ENCODE measurements at places on chromosomes 3 and 15. TPM values are rescaled to one million over a fixed set of nuclear protein-coding genes. Genes with fewer than 3 reads are reported as not detected.
A peak's percentile ranks its signal among the peaks of the same experiment; 100 is the strongest.

DNA sequence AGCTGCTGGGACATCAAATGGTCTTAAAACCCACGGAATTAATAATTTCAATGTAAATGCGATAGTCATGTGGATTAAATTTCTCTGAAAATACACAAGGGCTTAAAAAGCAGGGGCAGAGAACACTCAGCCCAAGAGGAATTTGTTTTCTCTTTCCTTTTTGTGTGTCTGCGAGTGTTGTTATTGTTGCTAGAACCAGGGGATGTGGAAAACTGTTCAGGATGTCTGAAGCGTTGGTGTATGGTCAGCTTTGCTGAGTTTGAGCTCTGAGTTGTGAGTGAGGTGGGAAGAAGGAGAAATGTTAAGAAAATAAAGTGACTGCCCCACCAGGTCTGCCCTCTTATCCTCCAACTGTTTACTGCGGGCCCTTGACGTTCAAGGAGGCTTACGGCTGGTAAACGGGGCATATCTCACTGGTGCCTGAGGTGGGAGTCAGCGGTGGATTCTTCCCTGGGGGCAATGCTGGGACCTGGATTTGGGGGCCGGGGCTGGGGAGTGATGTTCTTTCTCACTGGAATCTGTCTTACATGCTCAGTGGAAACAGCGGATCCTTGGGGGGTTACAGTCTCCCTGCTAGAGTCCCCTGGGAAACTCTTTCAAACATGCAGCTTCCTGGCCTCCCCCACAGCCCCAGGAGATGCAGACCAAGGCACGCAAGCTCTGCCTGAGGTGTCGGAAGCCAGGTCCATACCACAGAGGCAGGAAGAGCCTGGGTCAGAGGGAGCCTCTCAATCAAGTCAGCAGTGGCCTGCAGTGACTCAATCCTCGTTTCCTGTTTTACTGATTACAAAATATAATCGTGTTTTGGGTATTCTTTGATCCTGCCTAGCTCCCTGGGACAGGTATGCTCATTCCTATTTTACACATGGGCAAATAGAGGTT is 41.8 kb downstream of the ITGA11 start:
- H3K27me3 ChIP-seq: peaks cover 31% of the 10 kb centered on the region
- H3K4me1 ChIP-seq: peaks cover 16% of the 10 kb centered on the region
- H3K27ac ChIP-seq: peak overlapping the region; percentile 73
- peak; percentile 44 for DNase-seq
- H3K36me3 ChIP-seq: peaks cover 6% of the 10 kb centered on the region

DNA sequence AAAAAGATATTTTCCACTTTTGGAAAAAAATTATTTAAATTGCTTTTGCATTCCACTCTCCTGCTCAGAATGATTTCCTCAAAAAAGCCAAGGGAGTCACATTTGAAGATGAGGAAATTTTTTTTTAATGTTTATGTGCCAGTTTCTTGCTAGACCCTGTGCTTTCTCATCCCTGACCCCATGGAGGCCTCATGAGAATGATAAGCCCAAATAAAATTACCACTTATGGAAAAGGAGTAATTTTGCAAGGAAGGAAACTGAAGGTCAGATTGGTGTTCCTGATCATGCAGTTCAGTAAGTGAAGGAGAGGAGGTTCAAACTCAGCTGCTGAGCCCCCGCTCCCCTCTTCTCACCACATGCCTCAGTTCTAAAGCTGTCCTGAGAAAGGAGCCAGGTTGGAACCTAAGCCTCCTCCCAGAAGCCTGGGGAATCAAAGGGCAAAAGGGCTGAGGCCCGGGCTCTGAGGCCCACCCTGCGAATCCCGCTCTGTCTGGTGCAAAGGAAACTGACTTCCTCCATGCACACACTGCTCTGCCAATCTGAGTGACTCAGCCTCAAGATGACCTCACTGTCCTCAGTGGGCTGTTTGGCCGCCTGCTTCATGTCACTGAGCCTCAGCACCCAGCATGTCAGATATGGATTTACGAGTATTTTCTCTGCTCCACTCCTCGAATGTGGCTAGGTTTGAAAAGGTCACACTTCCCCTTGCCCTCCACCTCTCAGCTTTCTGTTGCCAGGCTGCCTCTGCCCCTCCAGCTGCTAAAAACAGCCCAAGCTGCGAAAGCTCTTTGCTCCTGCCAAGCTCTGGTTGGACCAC is 56.9 kb upstream of the FLNB start:
- peaks cover 2% of the 10 kb centered on the region for H3K4me1 ChIP-seq
- H3K27ac ChIP-seq: no peak overlapping the region
- H3K36me3 ChIP-seq: no peaks in the 10 kb centered on the region

- no peaks in the 10 kb centered on the region for H3K4me1 ChIP-seq
- no peak overlapping the region for H3K27ac ChIP-seq
- H3K4me3 ChIP-seq: no peak overlapping the region
Observed at GRCh38 chr3:8282541-8283165, 219.0 kb upstream of the LMCD1 start.

DNA sequence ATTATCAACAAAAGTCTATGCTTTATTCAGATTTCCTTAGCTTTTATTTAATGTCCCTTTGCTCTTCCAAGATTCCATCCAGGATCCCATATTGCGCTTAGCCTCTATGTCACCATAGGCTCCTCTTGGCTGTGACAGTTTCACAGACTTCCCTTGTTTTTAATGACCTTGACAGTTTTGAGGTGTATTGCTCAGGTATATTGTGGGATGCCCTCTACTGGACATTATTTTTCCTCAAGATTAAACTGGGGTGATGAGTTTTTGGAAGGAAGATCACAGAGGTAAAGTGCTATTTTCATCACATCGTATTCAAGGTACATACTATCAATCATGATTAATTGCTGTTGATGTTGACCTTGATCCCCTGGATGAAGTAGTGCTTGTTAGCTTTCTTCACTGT is 99.1 kb upstream of the SMAD3 start:
- H3K4me3 ChIP-seq: no peak overlapping the region
- H3K27ac ChIP-seq: no peak overlapping the region
- H3K36me3 ChIP-seq: no peaks in the 10 kb centered on the region

- H3K4me1 ChIP-seq: no peaks in the 10 kb centered on the region
- H3K36me3 ChIP-seq: no peaks in the 10 kb centered on the region
- no peak overlapping the region for H3K4me3 ChIP-seq
- no peaks in the 10 kb centered on the region for H3K27me3 ChIP-seq
- no peak overlapping the region for H3K27ac ChIP-seq
Observed at GRCh38 chr3:35141406-35141805, 497.9 kb upstream of the ARPP21 start.

DNA sequence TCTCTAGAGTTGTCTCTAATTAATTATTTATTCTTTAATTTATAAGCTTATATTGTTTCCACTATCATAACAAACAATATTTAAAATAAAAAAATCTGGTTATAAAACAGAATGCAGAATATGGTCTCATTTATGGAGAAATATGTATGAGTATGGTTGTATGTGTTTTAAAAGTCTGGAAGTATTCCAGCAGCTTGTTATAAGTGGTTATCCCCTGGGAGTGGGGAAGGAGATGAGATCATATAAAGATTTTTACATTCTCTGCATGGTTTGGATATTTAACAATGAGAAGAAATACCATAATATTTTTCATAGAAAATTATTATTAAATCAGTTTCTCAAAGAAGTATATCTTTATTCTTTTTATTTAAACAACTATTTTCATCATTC is 135.4 kb upstream of the MB21D2 start:
- no peak for DNase-seq
- peaks cover 2% of the 10 kb centered on the region for H3K27me3 ChIP-seq
- H3K4me1 ChIP-seq: no peaks in the 10 kb centered on the region
- H3K4me3 ChIP-seq: no peak overlapping the region
- H3K36me3 ChIP-seq: no peaks in the 10 kb centered on the region
- no peak overlapping the region for H3K27ac ChIP-seq

- peaks cover 2% of the 10 kb centered on the region for H3K27me3 ChIP-seq
- peaks cover 52% of the 10 kb centered on the region for H3K4me1 ChIP-seq
- H3K27ac ChIP-seq: peak overlapping the region; percentile 63
- H3K4me3 ChIP-seq: peak overlapping the region; percentile 53
Observed at GRCh38 chr3:87270908-87271700, 5.3 kb downstream of the POU1F1 start.

- no peaks in the 10 kb centered on the region for H3K27me3 ChIP-seq
- no peak overlapping the region for H3K27ac ChIP-seq
- H3K4me1 ChIP-seq: peaks cover 2% of the 10 kb centered on the region
- no peak for DNase-seq
- H3K4me3 ChIP-seq: no peak overlapping the region
Observed at GRCh38 chr3:43279532-43279931, 6.8 kb upstream of the SNRK start.

DNA sequence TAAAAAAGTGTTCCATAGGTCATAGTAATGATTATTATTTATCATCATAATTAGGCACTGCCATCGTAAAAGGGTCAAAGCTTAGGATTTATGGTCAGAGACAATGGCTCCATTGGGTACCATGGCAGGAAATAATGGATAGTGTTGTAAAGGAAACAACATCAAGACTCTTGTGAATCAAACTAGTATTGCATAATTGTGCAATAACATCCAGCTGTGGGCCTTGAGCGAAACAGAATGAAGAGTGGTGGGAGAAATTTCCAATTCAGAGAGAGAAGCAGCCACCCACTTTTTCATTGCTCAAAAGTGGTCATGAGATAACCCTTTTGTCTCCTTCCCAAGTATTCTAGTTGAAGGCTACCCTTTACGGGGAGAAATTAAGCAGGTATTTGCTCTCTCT is 61.7 kb downstream of the ALDH1A2 start:
- H3K4me3 ChIP-seq: no peak overlapping the region
- no peaks in the 10 kb centered on the region for H3K4me1 ChIP-seq
- H3K27me3 ChIP-seq: peaks cover 22% of the 10 kb centered on the region
- H3K36me3 ChIP-seq: no peaks in the 10 kb centered on the region
- H3K27ac ChIP-seq: no peak overlapping the region

DNA sequence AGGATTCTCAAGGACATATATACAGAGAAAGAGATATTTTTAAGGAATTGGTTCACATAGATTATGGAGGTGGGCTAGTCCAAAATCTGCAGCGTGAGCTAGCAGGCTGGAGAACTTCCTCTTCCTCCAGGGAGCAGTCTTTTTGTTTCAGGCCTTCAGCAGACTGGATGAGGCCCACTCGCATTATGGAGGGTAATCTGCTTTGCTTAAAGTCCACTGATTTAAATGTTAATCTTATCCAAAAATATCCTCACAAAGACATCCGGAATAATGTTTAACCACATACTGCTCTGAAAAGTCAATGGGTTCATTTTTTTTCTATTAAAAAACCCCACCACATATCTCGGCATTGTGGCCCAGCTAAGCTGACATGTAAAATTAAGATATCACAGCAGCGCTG is 22.2 kb upstream of the NRROS start:
- no peaks in the 10 kb centered on the region for H3K27me3 ChIP-seq
- no peaks in the 10 kb centered on the region for H3K36me3 ChIP-seq
- H3K27ac ChIP-seq: peak overlapping the region; percentile 21

GRCh38 chr3:108603691-108604090 is 14.2 kb downstream of the DZIP3 start:
- peaks cover 25% of the 10 kb centered on the region for H3K36me3 ChIP-seq
- H3K27ac ChIP-seq: peak overlapping the region; percentile 72
- peak overlapping the region; percentile 71 for H3K4me3 ChIP-seq
- no peak for DNase-seq
- H3K27me3 ChIP-seq: no peaks in the 10 kb centered on the region

DNA sequence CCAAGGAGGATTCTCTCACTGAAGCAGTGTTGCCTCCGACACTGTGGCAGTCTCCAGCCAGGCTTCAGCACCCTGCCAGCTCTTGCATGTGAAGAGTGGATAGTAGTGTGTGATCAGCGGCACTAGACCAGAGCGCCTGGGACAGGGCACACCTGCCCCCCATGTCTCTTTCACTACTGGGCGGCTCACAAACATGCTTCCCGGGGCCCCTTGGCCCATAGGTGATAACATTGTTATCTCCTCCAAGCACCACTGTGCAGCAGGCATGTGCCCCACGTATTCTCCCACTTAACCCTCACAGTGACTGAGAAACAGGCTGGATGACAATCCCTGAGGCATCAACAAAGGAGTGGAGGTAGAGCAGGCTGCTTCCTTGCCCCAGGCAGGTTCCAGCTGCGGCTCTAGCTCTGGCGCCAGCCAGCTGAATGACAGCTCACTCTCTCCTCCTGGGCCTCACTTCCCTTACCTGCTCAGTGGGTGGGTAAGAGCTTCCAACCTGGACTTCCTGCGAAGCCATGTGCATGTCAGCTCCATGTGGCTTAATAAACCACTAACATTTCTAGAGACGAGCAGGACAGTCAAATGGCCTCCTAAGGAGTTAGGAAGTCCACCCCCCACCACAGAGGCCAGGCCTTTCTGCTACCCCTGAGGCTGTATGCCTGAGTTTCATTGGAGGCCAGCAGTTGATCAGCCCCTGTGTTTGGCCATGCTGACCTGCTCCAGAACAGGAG is 37.8 kb downstream of the KLF13 start:
- peak; percentile 51 for DNase-seq
- H3K27ac ChIP-seq: peak overlapping the region; percentile 100
- peaks cover 15% of the 10 kb centered on the region for H3K36me3 ChIP-seq
- H3K4me1 ChIP-seq: peaks cover 92% of the 10 kb centered on the region
- H3K4me3 ChIP-seq: peak overlapping the region; percentile 84

- DNase-seq: no peak
- no peaks in the 10 kb centered on the region for H3K36me3 ChIP-seq
- peaks cover 9% of the 10 kb centered on the region for H3K4me1 ChIP-seq
- H3K27ac ChIP-seq: no peak overlapping the region
- no peaks in the 10 kb centered on the region for H3K27me3 ChIP-seq
- no peak overlapping the region for H3K4me3 ChIP-seq
Observed at GRCh38 chr15:41634072-41634626, 26.1 kb upstream of the MGA start.

DNA sequence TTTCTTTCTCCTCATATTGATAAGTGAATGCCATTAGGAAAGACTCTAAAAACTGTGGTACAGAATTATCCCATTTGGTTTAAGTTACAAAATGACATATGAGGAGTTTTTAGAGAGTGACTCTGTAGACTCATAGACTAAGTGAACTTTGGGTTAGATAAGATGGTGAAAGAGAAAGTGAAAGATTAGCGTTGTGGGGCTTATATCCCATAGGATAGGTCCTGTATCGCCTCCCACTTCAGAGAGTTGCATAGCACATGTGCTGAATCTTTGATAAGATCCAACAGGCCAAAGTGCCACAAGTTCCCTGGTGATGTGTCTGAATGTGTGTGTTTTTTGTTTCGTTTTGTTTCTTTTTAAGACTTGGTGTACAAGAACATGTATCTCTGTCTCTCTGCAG is 666.9 kb downstream of the MECOM start:
- DNase-seq: no peak
- no peak overlapping the region for H3K27ac ChIP-seq
- no peaks in the 10 kb centered on the region for H3K36me3 ChIP-seq
- no peaks in the 10 kb centered on the region for H3K27me3 ChIP-seq

Gene RETNLB
- not detected for total RNA-seq

Gene KNL1
- total RNA-seq: 43.8 TPM

Measured in activated naive CD8-positive, alpha-beta T cell treated with anti-CD3 and anti-CD28 coated beads, Interleukin-2, amount 10 ng/mL, durations not matched to agents 7 days and 5 days (primary cell).